ENCODE measurements at places on chromosomes 7 and 10.

GRCh38 chr10:28812384-28813372 lies 135.4 kb downstream of the BAMBI start:
- no peak for DNase-seq

DNA sequence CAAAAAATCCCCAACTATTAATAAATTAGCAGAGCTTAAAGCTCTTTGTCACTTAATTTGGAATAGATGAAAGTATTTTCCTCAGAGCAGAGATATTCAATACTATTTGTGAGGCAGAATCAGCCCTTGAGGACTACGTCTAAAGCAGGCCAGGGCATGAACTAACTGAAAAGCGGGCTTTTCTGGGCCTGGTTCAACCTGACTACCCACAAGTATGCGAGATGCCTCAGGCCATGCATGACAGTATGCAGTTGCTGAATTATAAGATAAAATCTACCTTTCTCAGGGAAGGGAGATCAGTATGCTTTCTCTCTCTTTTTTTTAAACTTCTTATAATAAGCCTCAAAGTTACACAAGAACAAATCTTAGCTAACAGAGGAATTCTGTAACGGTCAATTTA lies 20.1 kb downstream of the TMEM168 start:
- peak; percentile 40 for DNase-seq

GRCh38 chr7:159195946-159196345 lies 51.3 kb upstream of the VIPR2 start:
- DNase-seq = no peak

- DNase-seq = no peak
Observed at GRCh38 chr7:16528520-16528919, 1.9 kb downstream of the LRRC72 start.

- no peak for DNase-seq
Observed at GRCh38 chr10:63252095-63252762, 119.1 kb downstream of the NRBF2 start.

- DNase-seq = no peak
Observed at GRCh38 chr7:27842094-27842692, 102.2 kb downstream of the TAX1BP1 start.

- DNase-seq = no peak
Observed at GRCh38 chr10:85794553-85794952, 572.0 kb downstream of the GRID1 start.

GRCh38 chr10:28444031-28444430 lies 88.9 kb upstream of the WAC start:
- no peak for DNase-seq

- no peak for DNase-seq
Observed at GRCh38 chr10:15075421-15075820, 13.2 kb downstream of the ACBD7 start.

DNA sequence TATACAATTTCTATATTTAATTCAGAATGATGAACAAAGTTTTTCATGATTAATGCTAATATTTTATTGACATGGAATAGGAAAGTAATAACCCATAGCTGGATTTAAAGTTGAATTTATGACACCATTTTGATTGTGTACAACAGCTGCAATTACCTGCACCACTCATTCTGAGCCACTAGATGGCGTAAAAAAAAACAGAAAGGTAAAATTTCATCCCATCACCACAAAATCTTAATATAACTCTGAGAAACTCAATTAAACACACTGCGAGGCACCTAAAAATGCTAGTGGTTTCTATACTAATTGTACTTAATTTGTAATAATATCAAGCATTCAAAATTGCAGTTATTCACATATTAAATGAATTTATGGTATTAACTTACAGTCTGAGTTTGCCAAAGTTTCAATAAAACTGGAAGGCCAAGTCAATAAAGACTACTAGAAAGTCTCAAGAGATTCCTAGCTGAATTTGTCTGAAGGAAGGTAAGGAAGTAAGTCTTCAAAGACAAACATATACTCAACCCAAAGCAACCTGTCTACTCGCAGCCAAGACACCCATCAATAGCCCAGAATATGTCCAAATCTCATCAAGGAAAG lies 182.5 kb downstream of the SKAP2 start:
- no peak for DNase-seq

DNA sequence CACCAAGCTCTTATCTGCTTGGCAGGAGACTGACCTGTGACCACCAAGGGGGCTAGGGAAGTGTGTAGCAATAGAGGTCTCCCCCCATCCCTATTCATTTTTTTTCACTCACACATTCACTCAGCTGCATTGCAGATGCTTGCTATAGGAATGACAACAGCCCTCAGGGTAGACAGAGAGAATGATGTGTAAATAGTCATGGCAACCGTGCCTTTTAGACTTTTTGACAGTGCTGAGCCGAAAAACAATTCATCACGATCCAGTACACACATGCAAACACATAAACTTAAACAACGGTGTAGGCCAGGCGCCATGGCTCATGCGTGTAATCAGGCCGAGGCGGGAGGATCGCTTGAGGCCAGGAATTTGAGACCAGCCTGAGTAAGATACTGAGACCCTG lies 7.6 kb upstream of the ELN start:
- DNase-seq = peak; percentile 54

GRCh38 chr7:114190387-114190786 lies 224.2 kb upstream of the FOXP2 start:
- no peak for DNase-seq

- DNase-seq = no peak
Observed at GRCh38 chr7:92178928-92179924, at the start of gene LRRD1. LRRD1 (minus strand) TSS chr7:92179142; CDS start chr7:92165202, 13,940 bp downstream.

- DNase-seq = peak; percentile 42
Observed at GRCh38 chr10:119505131-119505551, 37.4 kb downstream of the RGS10 start.

GRCh38 chr10:58094985-58095718 lies 172.5 kb downstream of the IPMK start:
- DNase-seq = no peak

DNA sequence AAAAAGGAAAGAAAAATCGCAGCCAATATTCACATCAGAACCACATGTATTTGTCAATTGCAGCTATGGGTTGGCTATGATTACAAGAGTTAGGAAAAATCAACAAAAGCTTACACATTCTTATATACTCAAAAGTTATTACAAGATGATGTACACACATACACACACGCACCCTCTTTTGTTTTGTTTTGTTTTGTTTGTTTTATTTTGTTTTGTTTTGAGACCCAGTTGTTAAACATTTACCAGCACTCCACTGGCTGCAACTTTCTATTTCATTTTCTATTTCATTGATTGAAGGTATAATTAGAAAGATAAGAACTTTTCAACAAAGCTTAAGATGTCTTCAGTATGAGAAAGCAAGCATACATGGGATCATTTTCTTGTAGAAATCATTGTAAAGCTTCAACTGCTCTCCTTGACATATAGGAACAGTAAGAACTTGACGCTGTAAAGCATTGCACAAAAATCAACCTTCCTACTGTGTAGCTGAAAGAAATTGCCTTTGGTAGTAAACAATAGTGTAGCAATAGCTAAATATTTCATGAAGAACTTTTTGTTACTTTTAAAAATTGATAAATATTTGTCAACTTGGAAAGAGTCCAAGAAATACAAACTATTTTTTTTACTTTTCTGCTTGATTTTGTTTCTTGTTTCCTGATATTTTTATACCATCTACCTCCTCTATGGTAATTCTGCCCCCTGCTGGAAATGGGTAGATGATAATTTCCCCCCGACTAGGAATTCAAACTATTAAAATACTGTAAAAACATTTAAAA lies 205.9 kb downstream of the MBL2 start:
- DNase-seq = peak; percentile 39

GRCh38 chr7:103573479-103574058 lies 127.6 kb upstream of the SLC26A5 start:
- DNase-seq = no peak

GRCh38 chr10:86992929-86993328 lies 24.6 kb downstream of the ADIRF start:
- no peak for DNase-seq

DNA sequence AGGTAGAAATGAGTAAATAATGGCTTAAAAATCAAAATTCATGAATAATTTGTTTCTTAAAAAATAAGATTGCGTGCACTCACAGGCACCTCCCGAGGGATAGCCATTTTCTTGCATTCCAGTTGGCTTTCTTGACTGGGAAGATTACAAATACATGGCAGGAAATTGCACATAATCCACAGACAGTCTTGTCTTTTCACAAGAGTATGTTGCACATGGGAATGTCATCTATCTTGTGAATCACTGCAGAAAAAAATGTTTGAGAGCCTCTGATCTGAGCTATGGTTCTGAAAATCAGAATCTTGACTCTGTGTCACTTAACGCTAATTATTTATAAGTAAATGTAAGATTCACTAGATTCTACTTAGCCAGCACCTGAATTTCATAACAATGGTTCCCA lies 74.1 kb upstream of the PRKG1 start:
- no peak for DNase-seq

Measured in SJCRH30 (cell line).